ENCODE measurements at places on chromosomes 2 and 18. TPM values are rescaled to one million over a fixed set of nuclear protein-coding genes. Genes with fewer than 3 reads are reported as not detected.
A peak's percentile ranks its signal among the peaks of the same experiment; 100 is the strongest.

GRCh38 chr2:146392631-146393030 is 1452.2 kb upstream of the ACVR2A start:
- no peak for DNase-seq

- DNase-seq, result no peak
These were observed 78.2 kb downstream of the ARHGAP28 start for GRCh38 chr18:6807515-6808257.

Gene BCL11A
- total RNA-seq, result not detected

DNA sequence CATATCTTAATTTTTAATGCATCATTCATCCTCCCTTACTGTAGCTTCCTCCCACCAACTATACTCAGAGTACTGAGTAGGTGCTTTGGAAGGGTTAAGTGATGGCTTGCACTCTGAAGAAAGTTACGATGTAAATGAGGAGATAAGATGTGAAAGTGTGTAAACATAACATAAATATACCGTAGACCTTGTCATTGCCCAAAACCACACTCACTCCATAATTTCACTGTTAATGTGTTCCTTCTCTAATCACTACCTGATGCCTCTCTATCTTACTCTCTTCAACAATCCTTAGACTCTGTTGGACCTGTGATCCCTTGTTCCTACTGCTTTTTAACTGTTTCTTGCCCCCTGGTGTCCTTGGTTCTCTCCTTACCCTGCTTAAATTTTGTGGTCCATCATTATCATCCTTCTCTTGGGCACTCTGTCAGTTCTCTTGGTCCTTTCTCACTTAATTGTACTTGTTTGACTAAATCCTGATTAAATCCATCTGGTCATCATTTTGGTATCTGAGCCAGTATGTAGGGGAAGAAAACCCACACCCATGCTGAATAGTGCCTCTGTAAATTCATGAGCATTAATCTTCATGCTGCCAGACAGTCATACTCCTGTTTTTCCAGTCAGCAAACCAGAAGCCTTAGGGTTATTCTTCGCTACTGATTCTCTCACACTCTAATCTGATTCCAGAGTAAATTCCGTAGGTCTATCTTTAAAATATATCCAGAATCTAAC is 45.0 kb downstream of the PMS1 start:
- DNase-seq, result no peak

GRCh38 chr2:27370816-27371620 is 602 bp downstream of the SNX17 start:
- DNase-seq, result peak; percentile 55

Gene PDE11A
- 0.91 TPM for total RNA-seq

DNA sequence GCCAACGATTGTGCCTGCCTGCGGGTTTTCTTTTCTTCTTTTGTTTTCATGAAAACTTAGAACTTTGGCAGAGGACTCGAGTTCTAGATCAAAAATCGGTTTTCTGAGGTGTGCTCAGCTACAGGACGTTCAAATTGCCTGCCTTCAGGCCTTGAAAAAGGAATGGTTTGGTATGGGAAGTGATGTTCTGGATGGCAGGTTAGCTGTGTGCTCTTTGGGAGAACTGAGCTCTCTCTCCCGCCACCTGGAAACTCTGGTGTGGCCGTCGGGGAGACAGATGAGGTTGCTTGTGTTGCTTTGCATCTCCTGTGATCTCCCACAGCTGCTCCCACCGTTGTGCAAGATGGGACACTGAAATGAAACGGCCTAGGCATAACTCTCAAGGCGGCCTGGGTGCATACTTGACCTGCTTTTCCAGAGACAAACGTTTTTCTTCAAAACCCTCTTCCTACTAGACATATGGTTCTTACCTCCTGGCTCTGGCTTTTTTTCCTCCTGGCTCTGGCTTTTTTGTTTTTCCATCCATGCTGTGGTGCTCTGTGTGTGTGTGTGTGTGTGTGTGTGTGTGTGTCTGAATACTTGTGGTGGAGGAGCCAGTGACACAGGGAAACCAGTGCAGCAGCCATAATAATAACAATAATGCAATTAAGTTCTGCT is 2.0 kb downstream of the FMNL2 start:
- DNase-seq, result peak; percentile 21

Measured in A172 (cell line).